ENCODE measurements at places on chromosomes 1 and 21.

DNA sequence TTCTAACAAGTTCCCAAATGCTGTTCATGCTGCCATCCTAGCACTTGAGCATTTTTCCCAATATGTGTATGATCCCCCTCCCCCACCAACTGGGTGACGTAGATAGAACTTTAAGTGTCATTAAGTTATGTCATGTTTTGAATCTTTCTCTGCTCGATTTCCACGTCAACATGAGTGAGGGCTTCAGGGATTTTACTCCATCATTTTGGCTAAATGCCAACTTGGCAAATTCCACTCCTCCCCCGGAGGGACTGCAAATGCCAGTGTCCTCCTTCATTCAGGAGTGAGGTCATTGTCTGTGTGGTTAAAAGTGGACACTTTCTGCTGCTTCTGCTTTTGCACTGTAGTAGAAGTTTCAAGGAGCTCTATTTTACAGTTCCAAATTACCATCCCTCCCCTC lies 201.7 kb downstream of the FGGY start:
- no peak for DNase-seq

- no peak for DNase-seq
Observed at GRCh38 chr1:27152004-27152828, 2.7 kb downstream of the SLC9A1 start.

GRCh38 chr1:175034775-175035174 lies 11.6 kb upstream of the MRPS14 start:
- no peak for DNase-seq

DNA sequence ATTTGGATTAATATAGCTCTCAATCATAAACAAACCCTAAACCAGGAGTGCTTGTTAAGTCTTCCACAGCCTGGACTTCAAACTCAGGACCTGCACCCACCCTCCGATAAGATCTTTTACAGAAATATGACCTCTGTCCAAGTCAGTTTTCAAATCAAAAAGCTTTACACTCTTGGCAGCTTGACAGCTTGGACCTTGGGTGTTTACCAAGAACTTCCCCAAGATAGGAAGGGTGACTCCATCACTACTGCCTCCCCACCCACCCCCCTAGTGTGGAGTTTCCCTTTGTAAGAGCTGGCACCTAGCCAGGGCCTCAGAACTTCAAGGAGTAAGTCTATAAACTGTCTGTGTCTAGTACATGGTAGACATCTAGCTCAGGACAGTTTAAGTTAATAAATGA lies 9.6 kb downstream of the BCAR3 start:
- DNase-seq, result no peak

- no peak for DNase-seq
Observed at GRCh38 chr1:178688244-178688643, 36.8 kb upstream of the RALGPS2 start.

GRCh38 chr1:113545210-113545609 lies 154.9 kb downstream of the MAGI3 start:
- no peak for DNase-seq

GRCh38 chr1:156430866-156431265 lies 61.9 kb downstream of the RHBG start:
- no peak for DNase-seq

- no peak for DNase-seq
Observed at GRCh38 chr21:38544661-38545060, 46.4 kb upstream of the ERG start.

DNA sequence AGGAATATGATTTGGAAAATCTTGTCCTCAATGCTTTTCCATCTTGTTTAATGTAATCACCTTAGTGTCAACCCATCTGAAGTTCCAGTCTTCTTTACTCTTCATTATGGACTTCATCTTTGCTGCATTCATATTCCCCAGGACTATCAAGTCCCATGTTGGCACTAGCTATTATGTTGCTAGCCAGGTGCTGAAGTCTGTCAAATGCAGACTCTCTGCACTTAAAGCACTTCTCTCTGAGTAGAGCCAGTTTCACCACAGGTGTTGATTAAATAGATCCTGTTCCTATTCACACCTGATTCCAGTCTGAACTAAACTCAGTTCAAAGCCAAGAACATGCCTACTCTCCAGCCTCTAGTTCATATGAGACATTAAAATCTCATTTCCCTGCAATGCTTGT lies 75.0 kb upstream of the PKN2 start:
- no peak for DNase-seq
